Suprapubic skin (tissue), 4 donors: ENCODE measurements at places on chromosomes 1 and 21.
A peak's percentile ranks its signal among the peaks of the same experiment; 100 is the strongest.

GRCh38 chr1:1665815-1666251 is 7.0 kb upstream of the CDK11B start:
- peak; percentile 57 for DNase-seq

- DNase-seq = no peak
These were observed 792.8 kb downstream of the USP25 start for GRCh38 chr21:16522548-16522947.

DNA sequence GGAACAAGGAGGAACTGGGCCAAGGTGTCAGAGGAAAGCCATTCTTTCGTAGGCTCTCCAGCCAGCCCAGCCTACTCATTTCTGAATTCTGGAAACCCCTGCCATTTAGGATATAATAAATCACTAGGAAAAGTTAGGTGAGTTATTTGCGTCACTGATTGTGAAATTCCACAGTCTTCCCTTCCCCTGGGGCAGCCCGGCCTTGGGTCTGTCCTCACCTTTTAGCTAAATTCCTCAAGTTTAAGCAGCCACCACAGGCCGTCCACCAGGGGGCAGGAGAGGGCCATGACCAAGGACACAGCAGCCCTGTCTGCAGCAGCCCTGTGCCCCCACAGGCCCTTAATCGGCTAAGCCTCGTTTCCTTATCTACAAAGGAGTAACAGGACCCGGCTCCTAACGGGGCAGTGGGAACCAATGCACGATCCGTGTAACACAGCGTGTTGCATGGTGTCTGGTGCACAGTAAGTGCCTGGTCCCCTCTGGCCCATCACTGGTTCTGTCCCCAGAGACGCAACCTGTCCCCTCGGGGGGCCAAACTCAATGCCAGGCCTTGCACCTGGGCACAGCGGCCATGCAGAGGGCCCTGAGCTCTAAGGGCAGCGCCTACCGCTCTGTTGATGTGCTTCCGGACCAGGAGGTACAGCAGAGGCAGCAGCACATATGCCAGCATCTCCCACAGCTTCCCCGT is 18.1 kb downstream of the GPR157 start:
- peak; percentile 93 for DNase-seq

DNA sequence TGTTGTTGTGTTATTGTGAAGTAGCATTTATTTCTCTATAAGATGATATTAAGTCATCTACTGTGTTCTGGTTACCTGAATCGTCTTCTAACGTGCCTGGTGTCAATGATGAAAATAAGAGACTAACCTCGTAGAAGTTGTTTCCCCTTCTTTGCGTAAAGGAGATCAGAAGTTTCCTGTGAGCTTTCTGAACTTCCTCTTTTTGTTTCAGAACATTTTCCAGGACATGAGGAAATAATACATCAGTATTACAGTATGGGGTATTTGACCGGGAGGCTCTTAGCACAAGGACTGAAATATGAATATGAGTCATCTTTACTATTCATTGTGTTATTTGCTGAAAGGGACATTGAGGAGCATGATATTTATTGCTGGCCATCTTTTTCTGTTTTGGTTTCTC is 1.3 kb downstream of the ST6GALNAC3 start:
- DNase-seq = no peak

DNA sequence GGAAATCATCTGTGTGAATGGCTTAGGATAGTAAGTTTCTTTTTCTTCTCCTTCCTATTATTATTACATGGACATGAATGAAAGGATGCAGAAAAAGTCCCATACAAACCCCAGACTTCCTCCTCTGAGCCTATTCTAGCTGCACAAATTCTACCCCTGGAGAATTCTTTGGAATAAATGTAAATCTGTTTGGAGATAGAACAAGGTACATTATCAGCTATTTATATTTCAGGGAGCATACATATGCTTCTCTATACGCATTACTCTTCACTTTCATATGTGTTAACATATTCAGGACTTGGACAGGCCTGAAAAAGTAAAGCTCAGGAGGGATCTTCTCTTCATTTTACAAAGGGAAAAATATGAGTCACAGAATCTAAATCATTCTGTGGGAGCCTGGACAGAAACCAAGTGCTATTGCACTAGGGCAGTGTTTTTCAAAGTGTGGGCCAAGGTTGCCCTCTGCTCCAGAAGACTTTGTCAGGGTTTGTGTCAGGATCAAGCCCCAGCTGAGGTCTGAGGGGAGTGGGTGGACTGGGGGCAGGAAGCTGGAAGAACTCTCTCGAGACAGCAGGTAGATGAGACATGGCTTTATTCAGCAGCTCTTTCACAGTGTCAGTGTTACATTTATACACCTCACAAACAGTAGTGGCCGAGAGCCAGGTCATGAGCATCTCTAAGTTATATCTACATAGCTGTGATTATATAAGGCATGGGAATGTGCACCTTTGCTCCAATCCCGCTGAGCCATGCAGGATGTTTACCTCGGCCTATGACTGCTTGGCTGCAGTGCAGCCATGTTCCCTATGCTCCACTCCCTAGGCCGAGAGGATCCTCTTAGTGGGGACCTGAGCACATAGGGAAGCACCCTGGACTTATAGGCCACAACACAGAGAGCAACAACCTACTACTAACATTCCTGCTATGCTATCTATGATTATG is 114.3 kb downstream of the GDAP2 start:
- DNase-seq = no peak

GRCh38 chr21:28762357-28762735 is 230.3 kb downstream of the LTN1 start:
- no peak for DNase-seq

GRCh38 chr21:38968887-38969543 is 163.3 kb downstream of the ETS2 start:
- no peak for DNase-seq

GRCh38 chr1:247077213-247077612 is 1.4 kb downstream of the ZNF670 start:
- DNase-seq = no peak

GRCh38 chr21:45388011-45388521 is 16.9 kb upstream of the COL18A1 start:
- DNase-seq = no peak

DNA sequence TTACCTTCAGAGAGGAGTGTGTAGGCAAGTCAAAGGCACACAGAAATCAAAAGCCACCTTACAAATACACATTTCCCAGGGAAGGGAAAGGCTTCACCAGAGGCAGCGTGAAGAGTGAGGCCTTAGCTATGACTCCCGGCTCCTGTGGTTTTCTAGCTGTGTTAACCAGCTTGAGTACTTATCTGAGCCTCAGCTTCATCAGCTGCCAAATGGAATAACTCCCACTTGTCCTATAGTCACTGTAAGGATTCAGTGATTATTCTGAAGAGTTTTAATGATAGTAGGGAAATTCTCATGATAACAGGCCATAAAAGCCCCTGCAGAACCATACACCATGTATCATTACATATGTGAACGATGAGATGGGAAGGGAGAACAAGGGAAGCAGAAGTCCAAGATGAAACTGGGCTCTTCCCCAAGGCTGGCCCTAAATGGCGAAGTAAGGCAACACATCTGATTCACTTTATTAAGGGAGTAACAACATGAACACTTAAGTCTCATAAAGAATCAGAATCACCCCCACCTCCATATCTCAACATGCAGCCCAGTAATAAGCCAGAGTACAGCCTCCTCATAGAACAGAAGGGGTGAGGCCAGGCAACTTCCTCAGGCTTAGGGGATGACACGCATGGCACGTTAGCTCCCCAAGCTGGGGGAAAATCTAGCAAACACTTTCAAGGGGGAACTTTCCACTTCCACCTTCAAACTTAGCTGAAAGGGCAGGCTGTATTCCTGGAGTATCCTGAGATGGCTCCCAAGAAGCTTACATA is 63.7 kb downstream of the SLC66A1 start:
- no peak for DNase-seq

GRCh38 chr1:199463521-199464127 is 563.9 kb upstream of the NR5A2 start:
- no peak for DNase-seq

- DNase-seq = no peak
These were observed 21.6 kb upstream of the NID1 start for GRCh38 chr1:236086537-236086936.

GRCh38 chr1:43936431-43937151 is 3.0 kb downstream of the ARTN start:
- DNase-seq = no peak

DNA sequence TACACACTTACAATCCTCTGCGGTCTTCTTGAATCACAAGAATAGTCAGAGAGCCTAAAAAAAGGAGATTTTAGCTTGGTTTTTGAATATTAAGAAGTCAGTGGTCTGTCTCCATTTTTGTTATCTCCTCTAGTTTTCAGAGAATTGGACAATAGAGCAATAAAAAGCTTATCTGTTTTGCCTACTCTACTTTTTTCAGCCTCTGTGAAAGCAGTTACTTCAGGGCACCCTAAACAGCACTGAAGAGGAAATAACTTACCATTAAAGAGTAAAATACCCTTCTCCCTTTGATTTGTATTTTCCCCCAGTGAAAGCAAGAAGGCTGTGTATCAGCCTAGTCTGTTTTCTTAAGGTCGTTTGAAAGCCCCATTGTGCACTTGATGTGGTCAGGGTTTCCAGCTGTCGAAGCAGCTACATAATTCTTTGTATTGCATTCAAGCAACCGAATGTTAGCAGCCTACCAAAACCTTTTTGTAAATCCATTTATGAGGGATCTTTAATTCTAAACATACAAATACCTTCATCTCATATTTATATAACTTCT is 1.0 kb downstream of the NTMT2 start:
- DNase-seq = no peak

DNA sequence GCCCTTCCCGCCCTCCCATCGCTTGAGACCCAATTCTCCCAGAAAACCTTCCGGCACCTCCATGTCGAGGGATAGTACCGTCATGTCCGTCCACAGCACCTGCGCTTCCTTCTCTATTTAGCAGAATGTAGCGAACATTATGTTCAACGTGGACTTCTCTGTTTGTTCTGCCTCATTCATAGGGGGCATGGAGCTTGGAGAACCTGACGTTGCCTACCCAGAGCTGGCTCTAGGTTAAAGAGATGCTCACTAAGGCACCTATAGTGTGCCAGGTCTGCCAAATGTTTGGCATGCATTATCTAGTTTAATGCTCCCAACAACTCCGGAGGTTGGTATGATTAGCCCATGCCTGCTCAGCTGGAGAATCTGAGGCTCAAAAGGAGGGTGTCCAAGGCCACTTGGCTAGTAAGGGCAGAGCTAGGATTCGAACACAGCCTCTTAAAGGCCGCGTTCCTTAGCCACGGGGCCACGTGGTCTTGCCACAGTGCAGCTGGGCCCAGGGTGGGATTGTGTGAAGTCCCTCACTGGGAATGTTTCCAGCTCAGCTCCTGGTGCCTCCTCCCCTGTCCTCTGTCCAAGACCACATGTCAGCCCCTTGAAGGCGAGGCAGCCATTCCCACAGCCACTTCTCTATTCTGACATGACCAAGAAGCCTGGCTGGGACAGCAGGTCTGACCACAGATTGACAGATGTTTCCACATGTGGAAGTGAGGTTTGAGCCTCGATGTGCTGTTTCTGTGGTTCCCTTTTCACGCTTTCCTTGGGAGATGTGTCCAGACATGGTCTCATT is 57.8 kb downstream of the RUNX3 start:
- DNase-seq = peak; percentile 40

DNA sequence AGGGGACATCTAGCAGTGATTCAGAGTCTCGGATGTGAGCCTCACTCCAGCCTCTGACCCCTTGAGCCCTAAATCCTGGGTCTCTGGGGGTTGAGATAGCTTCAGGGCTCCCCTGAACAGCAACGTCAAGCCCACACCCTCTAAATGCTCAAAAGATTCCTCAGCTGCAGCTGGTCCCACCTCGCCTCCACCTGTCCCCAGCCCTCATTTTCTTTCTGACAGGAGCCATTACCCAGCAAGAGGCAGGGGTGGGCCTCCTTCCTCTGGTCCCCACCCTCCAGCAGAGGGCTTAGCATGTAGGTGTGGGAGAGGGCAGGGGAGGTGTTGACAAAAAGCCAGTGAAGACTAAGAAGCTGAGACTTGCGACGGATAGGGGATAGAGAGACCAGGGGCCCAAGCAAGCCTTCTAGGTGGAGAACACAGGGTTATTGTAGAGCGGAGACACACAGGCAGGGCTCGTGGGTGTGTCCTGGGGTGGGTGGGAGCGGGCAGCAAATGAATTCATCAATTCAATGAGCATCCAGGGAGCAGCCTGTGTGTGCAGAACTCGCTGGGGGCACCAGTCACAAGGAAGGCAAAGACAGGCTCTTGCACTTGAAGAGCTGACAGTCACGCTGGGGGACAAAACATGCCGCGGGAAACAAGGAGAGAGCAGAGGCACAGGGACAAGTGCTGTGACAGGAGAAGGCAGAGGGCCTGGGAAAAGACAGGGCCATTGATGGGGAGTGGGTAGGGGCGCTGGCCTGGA is 48.9 kb upstream of the GOLT1A start:
- DNase-seq = no peak

DNA sequence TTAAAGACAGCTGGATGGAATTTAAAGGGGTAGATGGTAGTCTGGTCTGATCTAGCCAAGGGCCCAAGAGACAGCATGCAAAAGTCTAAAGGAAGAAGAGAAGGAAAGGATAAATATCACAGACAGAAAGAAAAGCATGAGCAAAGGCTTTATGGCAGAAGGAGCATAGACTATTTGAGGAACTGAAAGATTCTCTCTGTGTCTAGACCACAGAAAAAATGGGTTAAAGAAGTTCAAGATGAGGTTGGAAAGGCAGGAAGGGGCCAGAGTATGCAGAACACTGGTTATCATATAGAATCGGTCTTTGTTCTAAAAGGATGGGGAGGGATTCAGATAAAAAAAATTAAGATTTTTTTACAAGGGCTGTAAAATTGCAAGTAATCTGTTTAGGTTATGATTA is 136.8 kb upstream of the SGIP1 start:
- DNase-seq = no peak

- no peak for DNase-seq
These were observed 200.9 kb downstream of the PLPP3 start for GRCh38 chr1:56378341-56379070.

DNA sequence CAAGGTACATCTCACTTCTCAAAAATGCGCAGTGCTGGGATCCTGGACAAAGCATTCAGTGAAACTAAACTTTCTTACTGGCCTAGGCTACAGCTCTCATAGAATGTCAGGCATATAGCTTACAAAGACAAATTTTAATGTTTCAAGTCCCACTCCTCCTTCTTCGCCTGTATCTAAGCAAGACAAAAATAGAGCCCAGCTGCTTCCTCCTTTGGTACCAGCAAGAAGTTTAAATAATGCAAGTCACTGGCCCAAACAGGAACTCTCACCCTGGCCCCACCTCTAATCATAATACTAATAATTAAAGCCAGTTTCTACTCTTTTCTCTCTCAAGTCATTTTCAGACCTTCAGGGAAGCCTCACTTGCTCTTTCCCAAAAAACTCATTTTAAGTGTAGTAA is 1267.9 kb downstream of the MRPL39 start:
- DNase-seq = no peak
